ENCODE measurements at places on chromosomes 11 and 22. TPM values are rescaled to one million over a fixed set of nuclear protein-coding genes. Genes with fewer than 3 reads are reported as not detected.

The PIH1D2 gene
- 3.3 TPM for total RNA-seq

The OTOG gene
- not detected for total RNA-seq

The C1QTNF4 gene
- not detected for total RNA-seq

The GGT1 gene
- total RNA-seq, result 30.0 TPM

The MAPK8IP2 gene
- total RNA-seq, result 10.8 TPM

The TH gene
- total RNA-seq, result 0.26 TPM

The RIBC2 gene
- total RNA-seq, result not detected

Measured in A172 (cell line).